Colonic mucosa (tissue), 4 donors: ENCODE measurements at places on chromosomes 16 and 17. TPM values are rescaled to one million over a fixed set of nuclear protein-coding genes. Genes with fewer than 3 reads are reported as not detected.

TP53TG3C gene
- not detected for total RNA-seq

IRX5 gene
- 0.11 TPM for total RNA-seq

SPATA32 gene
- total RNA-seq: not detected

CA4 gene
- 397 TPM for total RNA-seq

PRKAR1A gene
- total RNA-seq: 168 TPM

DNA sequence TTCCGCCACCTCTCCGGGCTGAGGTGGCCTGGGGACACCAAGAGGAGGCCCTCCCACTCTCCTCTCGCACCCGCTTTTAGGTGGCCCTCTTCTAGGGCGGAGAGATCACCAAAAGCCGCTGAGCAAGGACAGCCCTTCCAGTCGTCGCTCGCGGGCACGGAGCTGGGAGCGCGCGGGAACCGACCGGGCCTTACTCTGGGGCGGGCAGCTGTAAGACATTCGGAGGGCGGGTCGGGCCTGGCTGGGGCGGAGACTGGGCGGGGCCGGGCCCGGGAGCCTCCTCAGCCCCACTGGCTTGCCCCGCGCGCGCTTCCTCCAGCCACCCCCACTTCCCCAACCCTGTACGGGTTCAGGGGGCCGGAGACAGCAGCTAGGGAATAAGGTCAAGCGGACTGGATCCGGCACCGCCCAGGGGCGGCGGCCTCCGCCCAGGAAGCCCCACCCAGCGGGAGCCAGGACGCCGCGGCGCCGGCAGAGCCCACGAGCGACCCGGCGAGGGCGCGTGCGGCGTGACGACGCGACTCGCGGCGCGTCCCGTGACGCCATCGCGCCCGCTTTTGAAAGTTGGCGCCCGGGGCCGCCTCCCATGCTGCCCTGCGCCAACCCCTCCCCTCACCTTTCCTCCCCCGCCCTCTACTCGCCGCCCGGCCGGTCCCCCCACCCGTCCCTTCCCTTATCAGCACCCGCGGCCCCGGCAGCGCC lies 351 bp upstream of the CTCF start:
- peak; percentile 97 for DNase-seq

DNA sequence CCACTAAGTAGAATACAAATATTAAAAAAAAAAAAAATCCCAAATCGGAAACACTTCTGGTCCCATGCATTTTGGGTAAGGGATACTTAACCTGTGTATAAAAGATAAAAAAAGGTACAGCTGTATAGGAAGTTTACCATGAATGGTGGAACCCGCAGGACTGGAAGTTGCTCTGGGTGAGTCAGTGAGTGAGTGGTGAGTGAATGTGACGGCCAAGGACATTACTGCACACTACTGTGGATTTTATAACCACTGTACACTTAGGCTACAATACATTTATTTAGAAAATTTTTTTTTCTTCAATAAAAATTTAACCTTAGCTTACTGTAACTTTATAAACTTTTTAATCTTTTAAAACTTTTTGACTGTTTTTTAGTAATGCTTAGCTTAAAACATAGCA lies 71.3 kb upstream of the BCAR1 start:
- no peak for DNase-seq

- DNase-seq: peak; percentile 86
Observed at GRCh38 chr17:73288534-73289302, 23.1 kb downstream of the CDC42EP4 start.

GRCh38 chr17:78883533-78884131 lies 19.4 kb downstream of the CEP295NL start:
- peak; percentile 53 for DNase-seq

DNA sequence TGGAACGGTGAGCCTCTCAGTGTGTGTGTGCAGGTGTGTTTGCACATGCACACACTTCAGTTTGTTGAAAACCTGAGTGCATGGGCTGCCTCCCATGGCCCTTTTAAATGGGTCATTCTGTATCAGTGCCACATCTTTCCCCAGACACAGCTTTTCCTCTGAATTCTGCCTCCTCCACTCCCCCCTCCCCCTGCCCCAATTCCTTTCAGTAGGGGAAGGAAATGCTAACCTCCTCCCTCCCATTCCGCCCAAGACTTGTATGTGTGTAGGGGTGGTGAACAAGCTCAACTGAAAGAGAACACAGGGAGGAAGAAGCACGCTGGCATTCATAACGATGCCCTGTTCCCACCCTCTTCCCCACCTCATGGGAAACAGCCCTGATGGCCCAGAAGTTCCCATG lies 34.3 kb downstream of the C17orf75 start:
- DNase-seq: no peak

DNA sequence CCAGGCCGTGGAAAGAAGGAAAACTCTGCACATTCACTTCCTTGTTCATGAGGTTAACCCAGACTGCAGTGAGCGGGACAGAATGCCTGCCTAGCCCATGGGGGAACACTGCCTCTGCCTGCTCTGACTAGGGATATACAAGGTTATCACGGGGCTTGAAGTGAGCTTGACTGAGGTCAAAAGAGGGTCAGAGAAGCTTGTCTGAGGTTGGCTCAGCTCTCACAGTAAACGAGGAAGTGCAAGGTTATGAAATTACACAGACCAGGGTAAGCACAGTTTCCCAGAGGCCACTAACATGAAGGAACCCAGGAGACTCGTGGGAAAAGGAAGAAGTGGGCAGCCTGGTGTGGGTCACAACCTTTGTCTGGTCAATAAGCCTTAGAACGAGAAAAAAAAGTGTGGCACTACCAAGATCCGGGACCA lies 28.7 kb downstream of the HIC1 start:
- DNase-seq: no peak

- no peak for DNase-seq
Observed at GRCh38 chr17:34135841-34136240, 119.2 kb upstream of the CCL2 start.

DNA sequence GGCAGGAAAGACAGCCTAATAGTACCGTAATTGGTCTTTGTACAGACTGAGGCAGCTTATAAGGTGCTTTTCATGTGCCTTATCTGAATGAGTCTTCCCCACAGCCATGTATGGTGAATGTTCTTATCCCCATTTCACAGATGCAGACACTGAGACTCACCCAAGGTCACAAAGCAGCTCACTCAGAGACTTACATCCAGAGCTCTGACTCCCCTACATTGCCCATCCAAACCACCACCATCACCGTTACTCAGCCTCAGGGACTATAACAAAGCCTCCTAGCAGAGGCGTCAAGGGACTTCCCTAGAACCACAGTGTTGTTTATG lies 627 bp upstream of the GPR179 start:
- no peak for DNase-seq

GRCh38 chr16:74726716-74727115 lies 26.1 kb upstream of the MLKL start:
- DNase-seq: peak; percentile 71

DNA sequence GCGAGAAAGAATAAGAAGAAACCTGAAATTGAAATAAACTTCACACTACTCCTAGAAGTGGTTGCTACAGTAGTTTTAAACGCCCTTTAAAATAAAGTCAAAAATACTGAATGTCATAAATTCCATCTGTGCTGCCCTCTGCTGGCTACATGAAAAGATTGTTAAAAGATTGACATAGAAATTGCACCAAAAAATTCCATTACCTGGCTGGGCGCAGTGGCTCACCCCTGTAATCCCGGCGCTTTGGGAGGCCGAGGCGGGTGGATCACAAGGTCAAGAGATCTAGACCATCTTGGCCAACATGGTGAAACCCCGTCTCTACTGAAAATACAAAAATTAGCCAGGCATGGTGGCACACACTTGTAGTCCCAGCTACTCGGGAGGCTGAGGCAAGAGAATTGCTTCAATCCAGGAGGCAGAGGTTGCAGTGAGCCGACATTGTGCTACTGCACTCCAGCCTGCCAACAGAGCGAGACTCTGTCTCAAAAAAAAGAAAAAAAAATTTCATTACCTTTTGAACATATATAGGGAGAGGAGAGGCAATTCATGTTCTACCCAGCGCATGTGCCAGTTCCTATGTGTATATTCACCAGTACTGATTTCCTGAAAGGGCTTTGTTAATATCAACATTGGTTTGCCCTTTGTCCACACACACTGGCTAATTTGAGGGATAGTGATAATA lies 36.5 kb downstream of the CYTH1 start:
- DNase-seq: no peak

- DNase-seq: no peak
Observed at GRCh38 chr17:17480593-17481148, 3.9 kb downstream of the MED9 start.

DNA sequence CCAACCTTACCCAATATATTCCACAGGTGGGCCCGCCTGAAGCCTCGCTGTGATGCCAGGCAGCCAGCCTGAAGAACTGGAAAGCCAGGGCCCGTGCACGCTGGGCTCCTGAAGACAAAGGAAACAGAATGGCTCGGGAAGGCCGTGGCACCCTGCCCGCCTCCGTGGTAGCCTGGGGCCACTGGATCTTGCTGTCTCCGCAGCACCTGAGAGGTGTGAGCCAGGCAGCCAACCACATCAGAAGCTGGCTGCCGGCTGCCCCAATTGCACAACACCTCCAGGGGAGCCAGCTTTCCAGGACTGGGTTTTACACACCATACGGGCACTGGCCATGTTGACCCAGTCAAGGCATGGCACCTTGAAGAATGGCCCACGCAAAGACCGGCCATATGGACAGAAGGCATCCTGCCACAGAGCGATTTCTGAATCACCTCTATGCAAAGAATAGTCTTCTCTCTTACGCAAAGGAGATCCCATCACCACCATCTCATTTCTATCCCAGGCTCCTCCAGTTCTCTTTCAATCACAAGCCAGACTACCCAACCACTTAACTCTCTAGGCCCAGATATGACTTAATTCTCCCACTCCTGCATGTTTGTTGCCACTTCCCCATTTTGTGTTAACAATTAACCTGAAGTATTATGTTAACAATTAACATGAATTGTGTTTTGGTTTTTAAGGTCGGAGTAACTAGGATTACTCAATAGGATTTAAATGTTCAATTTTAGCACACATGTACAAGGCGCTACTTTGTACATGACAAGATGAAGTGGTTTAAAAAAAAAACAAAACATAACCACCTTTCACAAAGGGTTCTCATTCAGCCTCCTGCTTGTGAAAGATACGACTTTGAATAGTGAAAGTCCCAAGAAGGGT lies 32.1 kb downstream of the ZFHX3 start:
- DNase-seq: no peak

GRCh38 chr17:2749058-2749783 lies at the start of gene CCDC92B:
Gene CCDC92B, minus strand, starts transcription at chr17:2749652. Its CDS starts 14,507 bp downstream, at chr17:2735145.
- DNase-seq: no peak

- no peak for DNase-seq
Observed at GRCh38 chr16:55176901-55177300, 147.1 kb upstream of the IRX6 start.

- no peak for DNase-seq
Observed at GRCh38 chr16:48106446-48106845, 49.3 kb downstream of the ABCC12 start.

GRCh38 chr16:72240466-72240865 lies 68.5 kb upstream of the PMFBP1 start:
- DNase-seq: no peak

- DNase-seq: no peak
Observed at GRCh38 chr17:40819528-40820125, 2.8 kb downstream of the KRT10 start.
